Stimulated activated CD8-positive, alpha-beta memory T cell treated with anti-CD3 and anti-CD28 coated beads, Interleukin-2, amount 100 ng/mL, for 1 hour (primary cell): ENCODE measurements at places on chromosomes 3 and 15.

- DNase-seq = no peak
These were observed 547.2 kb upstream of the TGFBR2 start for GRCh38 chr3:30059240-30059639.

GRCh38 chr3:177842743-177843734, 645.8 kb upstream of the TBL1XR1 start:
- DNase-seq = no peak

DNA sequence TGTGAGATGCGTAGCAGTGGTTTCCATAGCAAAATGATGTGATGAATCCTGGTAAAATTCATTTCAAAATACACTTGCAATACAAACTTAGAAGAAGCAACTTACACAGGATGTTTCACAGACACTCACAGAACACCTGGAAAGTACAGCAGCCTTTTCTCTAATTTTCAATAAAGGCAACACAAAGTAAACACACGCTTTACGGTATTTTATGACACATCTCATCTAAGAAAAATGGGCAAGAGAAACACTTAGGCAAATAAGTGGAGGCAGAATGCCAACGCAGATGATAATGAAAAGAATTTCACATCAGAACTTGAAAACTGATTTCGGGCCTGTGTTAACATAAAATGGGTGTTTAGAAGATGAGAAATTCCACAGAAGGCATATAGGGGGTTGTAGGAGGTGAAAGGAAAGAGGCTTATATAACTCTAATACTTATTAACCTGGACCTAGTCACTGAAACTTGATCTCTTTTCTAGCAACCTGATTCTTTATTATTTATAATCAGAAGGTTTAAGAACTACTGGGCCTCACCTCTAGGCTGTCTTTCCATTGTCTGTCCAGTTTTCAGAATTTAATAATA, 25.6 kb upstream of the MAP3K13 start:
- DNase-seq = no peak

DNA sequence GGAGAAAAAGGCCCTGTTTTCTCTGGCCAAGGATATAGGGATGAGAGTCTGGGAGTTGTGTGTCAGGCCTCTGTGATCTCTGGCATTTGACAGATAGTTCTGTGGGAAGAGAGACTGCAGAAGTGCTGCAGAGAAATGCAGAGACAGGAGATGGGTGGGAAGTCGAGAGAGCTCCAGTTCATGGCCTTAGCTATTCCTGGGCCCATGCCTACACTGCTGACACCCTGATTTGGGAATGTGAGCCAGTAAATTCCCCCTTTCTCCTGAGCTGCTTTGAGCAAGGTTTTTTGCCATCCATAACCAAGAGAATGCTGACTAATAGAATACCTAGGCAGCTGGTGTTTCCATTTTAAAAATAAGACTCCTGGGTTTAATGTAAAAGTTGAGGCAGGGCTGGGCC, 59.3 kb downstream of the EBLN2 start:
- no peak for DNase-seq

GRCh38 chr3:42589382-42590109, 1.1 kb upstream of the SS18L2 start:
- DNase-seq = no peak

- DNase-seq = no peak
These were observed at the start of gene CCDC80 for GRCh38 chr3:112640930-112641801. CCDC80 (minus strand) TSS chr3:112641143; CDS start chr3:112639905, 1,238 bp downstream.

DNA sequence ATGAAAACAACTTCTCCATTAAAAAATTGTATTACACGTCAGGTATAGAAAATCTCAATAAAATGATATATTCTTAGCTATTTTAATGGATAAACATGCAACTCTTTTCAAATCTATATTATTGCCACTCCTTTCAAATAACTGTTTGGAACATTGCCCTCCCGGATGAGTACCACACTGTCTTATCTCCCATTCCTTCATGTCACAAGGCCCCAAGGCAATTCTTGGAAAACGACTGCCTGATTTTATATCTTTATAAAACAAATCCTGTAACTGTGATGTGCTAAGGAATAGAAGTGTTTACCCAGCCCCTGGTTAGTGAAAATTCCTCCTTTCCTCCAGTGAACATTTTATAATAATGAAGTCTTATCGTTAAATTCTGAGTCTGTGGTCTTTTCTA, 6.2 kb upstream of the ZNF619 start:
- DNase-seq = no peak

GRCh38 chr3:188370081-188370830, 216.3 kb downstream of the LPP start:
- no peak for DNase-seq

- DNase-seq = no peak
These were observed 162.4 kb upstream of the TGFBR2 start for GRCh38 chr3:30443756-30444673.

DNA sequence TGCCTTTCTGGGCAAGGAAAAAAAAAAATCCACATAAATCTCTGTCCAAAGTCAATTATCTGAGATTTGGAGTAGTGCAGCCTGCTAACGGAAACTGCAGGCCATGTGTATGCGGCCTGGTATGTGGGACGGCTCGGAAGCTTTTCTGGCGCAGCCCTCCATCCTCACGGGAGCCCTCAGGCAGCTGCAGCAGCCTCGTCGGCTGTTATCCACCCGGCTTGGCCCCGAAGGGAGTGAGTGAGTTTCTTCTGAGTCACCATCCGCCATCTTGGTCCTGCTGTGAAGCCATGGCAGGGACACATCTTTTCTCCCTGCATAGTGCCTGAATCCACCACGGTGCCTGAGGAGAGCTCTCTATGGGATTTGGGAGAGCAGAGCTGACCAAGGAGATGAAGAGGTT, 62.8 kb downstream of the POLR2M start:
- no peak for DNase-seq

DNA sequence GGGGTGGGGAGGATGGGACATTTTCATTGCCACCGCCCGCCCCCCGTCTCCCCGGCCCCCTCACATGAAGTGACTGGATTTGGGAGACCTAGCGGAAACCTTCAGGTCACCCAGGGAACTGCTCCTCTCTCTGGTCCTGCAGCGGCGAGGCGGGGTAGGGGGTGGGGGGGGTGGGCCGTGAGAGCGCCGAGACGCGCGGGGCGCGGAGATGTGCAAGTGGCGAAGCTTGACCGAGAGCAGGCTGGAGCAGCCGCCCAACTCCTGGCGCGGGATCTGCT, 712 bp upstream of the MME start:
- no peak for DNase-seq

DNA sequence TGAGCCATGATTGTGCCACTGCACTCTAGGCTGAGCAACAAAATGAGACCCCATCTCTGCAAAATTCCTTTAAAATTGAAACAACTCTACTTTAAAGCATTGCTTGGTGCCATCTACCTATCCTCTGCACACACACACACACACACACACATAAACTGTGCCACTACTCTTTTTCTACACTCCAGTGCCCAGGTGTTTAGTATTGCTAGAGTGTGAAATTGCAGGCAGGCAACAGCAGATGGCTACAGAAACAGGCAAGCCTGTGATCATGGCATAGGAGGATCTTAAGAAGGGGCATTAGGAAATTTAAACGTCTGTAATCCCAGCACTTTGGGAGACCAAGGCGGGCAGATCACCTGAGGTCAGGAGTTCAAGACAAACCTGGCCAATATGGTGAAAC, 39.0 kb downstream of the SIDT1 start:
- no peak for DNase-seq

GRCh38 chr3:9147215-9147895, 102.1 kb downstream of the SRGAP3 start:
- no peak for DNase-seq

- no peak for DNase-seq
These were observed 39.6 kb upstream of the CTNNB1 start for GRCh38 chr3:41159588-41160189.

DNA sequence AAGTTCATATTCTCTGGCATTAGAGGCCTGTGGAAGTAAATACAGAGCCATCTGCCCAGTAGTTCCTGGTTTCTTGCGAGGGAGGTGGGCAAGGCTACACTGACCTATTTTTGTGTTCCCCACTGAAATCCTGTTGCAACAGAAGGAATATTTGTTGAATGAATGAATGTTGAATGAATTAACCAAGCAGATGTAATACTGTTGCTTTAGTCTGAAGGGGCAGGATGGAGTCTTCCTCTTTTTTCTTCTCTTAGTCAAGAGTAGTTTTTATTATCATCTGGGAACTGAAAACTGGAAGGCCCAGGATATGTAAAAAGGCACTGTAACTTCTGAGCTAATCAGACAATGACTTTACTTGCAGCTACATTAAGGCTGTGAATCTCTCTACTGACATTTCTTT, 17.1 kb downstream of the BLOC1S6 start:
- DNase-seq = no peak

DNA sequence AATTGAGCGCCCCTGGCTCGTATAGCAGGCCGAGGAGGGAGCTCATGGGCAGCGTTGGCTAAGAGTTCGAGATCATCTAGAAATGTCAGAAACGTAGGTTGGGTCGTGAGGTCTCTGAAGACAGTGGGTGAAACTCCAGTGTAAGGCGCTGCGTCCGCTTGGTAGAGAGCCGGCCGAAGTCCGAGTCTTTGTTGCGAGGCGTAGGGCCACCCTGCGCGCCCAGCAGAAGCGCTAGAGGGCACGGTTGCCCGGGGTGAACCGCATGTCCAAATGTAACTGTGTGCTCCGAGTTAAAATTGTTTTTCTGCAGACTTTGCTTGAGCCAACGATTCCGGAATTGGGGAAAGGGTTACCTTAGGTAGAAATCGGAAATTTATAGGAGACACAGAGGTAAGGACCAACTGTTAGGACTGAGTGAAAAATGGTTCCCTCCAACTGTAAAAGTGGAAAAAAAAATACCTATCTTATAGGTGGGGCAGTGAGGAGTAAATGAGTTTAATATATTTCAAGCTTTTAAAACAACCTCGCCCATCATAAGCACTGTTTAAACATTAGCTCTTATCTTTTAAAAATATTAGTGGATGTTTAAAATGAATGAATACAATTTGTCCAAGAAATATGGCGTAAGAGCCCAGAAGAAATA, 993 bp upstream of the SIAH2 start:
- DNase-seq = peak; percentile 14
